Activated CD4-positive, alpha-beta T cell treated with anti-CD3 and anti-CD28 coated beads, Interleukin-2, amount 10 ng/mL, durations not matched to agents 7 days and 5 days (primary cell): ENCODE measurements at places on chromosomes 3 and 15. TPM values are rescaled to one million over a fixed set of nuclear protein-coding genes. Genes with fewer than 3 reads are reported as not detected.

GRCh38 chr3:139586420-139587017 lies 47.0 kb upstream of the RBP1 start:
- DNase-seq, result no peak
- peak overlapping the region; percentile 27 for H3K27ac ChIP-seq
- peaks cover 10% of the 10 kb centered on the region for H3K4me1 ChIP-seq
- no peak overlapping the region for H3K4me3 ChIP-seq
- H3K36me3 ChIP-seq, result no peaks in the 10 kb centered on the region
- no peaks in the 10 kb centered on the region for H3K27me3 ChIP-seq

GRCh38 chr15:63387748-63388493 lies 6.3 kb upstream of the CA12 start:
- H3K4me1 ChIP-seq, result peaks cover 8% of the 10 kb centered on the region
- DNase-seq, result no peak

Gene FYTTD1
- 38.8 TPM for total RNA-seq

GRCh38 chr15:81407718-81408117 lies 33.7 kb upstream of the TMC3 start:
- no peak overlapping the region for H3K27ac ChIP-seq
- H3K4me3 ChIP-seq, result no peak overlapping the region
- H3K27me3 ChIP-seq, result peaks cover 5% of the 10 kb centered on the region
- no peak for DNase-seq
- peaks cover 7% of the 10 kb centered on the region for H3K4me1 ChIP-seq

DNA sequence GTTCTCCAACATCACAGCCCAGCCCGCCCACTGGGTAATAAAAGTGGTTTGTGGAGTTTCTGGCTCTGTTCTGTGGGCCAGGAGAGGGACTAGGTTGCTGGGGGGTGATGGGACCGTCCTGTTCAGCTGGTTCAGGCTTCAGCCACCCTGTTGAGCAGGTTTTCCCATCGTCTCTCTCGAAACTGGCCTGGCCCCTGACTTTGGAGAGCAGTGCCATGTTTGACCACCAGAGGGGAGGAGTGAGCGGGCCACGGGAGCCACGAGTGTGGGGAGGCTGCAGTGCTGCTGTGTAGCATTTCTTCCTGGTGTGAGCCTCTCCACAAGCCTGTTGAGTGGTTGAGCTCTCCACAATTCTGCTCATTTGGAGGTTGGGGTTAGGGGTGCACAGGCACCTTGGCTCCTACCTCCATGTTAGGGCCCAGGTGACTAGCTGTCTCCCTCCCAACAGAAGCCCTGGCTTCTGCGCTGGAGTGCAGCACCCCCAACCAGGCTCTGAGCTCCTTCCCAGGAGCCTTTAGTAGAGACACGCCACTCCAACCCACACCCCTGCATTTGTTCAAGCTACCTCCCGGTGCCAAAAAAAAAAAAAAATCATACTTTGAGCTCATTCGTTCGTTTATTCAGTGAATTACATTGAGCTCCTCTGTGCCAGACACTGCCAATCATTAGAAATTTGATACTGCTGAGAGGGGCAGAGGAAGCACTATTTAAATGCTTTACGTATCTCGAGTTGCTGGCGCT lies 13.9 kb downstream of the SPINT1 start:
- no peak overlapping the region for H3K4me3 ChIP-seq
- no peaks in the 10 kb centered on the region for H3K36me3 ChIP-seq
- H3K4me1 ChIP-seq, result peaks cover 19% of the 10 kb centered on the region
- peaks cover 5% of the 10 kb centered on the region for H3K27me3 ChIP-seq
- peak overlapping the region; percentile 39 for H3K27ac ChIP-seq

Gene PRKCI
- 26.5 TPM for total RNA-seq

GRCh38 chr3:24225385-24225950 lies 269.2 kb downstream of the THRB start:
- no peak overlapping the region for H3K27ac ChIP-seq
- H3K27me3 ChIP-seq, result peaks cover 12% of the 10 kb centered on the region
- DNase-seq, result no peak
- H3K36me3 ChIP-seq, result no peaks in the 10 kb centered on the region

Gene RASGRP1
- total RNA-seq, result 204 TPM

Gene GALNT15
- not detected for total RNA-seq

- peaks cover 33% of the 10 kb centered on the region for H3K4me1 ChIP-seq
- H3K36me3 ChIP-seq, result no peaks in the 10 kb centered on the region
- no peak for DNase-seq
Observed at GRCh38 chr3:32553459-32553858, 17.2 kb downstream of the DYNC1LI1 start.
